Hepatic stellate cell (primary cell): ENCODE measurements at places on chromosomes 5 and 9.

- DNase-seq, result no peak
These were observed 49.9 kb upstream of the MARCHF11 start for GRCh38 chr5:16229357-16229940.

DNA sequence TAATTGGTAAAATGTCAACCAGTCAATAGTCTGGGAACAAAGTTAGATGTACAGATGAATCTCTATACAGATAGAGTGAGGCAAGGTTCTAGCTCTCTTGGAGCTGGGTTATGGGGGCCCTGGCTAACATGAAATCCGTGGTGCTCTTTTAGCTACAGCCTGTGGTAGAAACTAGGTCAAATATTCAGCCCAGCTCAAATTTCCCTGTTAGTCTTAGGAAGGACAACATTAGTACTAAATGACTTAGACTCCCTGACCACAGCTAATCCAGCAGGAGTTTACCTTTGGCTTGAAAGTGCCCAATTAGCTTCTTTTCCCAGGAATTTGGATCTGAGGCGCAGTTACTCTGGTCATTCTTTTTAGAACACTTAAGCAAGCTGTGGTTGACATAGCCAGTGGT is 170.5 kb downstream of the DMRTA1 start:
- DNase-seq, result no peak

- no peak for DNase-seq
These were observed 99.4 kb downstream of the OXCT1 start for GRCh38 chr5:41770799-41771198.

GRCh38 chr9:138022121-138022741 is 144.6 kb downstream of the CACNA1B start:
- no peak for DNase-seq

GRCh38 chr5:150024346-150024984 is 23.9 kb downstream of the HMGXB3 start:
- DNase-seq, result no peak
